ENCODE measurements at places on chromosomes 2 and 18.

DNA sequence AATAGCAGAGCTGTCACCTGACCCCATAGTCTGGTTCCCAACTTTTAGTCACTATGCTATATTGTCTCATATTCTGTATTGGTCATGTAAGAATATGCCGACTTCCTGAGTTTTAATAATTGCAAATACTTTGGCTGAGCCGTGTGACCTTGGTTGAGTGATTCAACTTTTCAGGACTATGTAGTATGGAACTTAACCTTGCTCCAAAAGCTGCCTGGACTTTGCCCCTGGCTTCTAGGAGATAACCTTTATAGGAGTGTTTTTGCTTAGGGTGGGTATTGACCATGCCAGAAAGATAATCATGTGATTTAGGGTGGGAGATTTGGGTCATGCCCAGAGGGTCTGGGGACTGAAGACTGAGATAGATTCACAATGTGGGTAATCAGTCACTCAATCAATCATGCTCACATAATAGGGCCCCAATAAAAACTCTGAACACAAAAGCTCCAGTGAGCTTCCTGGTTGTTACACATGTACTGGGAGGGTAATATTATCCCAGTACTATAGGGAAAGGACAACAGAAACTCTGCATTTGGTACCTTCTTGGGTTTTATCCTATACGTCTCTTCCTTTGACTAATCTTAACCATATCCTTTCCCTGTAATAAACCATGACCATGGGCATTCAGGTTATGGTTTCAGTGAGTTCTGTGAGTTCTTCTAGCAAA is 235.6 kb downstream of the RNF152 start:
- H3K36me3 ChIP-seq = no peaks in the 10 kb centered on the region
- H3K27me3 ChIP-seq = no peaks in the 10 kb centered on the region
- DNase-seq = no peak
- no peak overlapping the region for H3K4me3 ChIP-seq
- peaks cover 20% of the 10 kb centered on the region for H3K4me1 ChIP-seq

DNA sequence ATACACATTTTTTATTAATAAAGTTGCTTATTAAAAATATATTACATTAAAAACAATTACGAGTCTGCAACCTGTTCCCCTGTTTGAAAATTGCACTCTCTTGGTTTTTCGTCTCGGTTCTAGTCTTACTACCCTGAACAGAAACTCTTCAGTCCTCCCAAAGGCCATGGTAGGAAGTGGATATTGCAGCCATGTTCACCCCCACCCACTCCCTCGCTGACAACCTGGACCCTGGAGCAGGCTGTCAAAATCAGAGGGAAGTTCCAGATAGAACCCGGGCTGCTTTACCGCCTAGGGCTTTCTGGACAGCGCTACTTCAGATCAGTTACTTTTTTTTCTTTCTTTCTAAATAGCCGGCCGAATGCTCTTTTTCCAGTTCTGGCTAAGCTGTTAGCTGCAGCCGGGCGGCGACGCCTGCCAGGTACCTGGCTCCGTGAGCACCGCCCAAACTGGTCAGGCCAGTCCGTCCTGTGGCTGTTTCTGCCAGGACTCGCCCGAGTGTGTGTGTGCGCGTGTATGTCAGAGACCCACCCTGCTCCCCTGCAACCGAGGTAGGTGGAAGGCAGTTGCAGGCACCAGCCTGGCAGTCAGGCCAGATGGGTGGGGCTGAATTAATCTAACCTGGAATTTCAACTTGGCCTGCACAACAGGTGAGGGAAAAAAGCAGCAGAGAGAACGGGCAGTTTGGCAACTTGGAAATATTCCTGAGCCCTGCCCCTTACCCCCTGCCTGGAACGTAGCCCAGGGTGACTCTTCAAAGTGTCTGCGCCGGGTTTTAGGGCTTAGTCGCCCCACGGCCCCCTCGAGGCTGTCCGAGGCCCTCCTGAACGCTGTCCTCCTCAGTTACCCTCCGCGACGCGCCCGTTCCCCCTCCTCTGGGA is 1.1 kb upstream of the TET3 start:
- peak overlapping the region; percentile 69 for H3K4me3 ChIP-seq
- no peaks in the 10 kb centered on the region for H3K36me3 ChIP-seq
- H3K4me1 ChIP-seq = peaks cover 42% of the 10 kb centered on the region

GRCh38 chr2:735670-736218 is 58.5 kb upstream of the TMEM18 start:
- peak; percentile 36 for DNase-seq
- H3K36me3 ChIP-seq = no peaks in the 10 kb centered on the region
- peaks cover 20% of the 10 kb centered on the region for H3K4me1 ChIP-seq
- no peak overlapping the region for H3K27ac ChIP-seq
- no peak overlapping the region for H3K4me3 ChIP-seq
- no peaks in the 10 kb centered on the region for H3K27me3 ChIP-seq

GRCh38 chr18:65606551-65607130 is 144.2 kb upstream of the CDH7 start:
- H3K36me3 ChIP-seq = no peaks in the 10 kb centered on the region
- no peak for DNase-seq
- no peak overlapping the region for H3K4me3 ChIP-seq
- no peak overlapping the region for H3K27ac ChIP-seq
- H3K4me1 ChIP-seq = peaks cover 32% of the 10 kb centered on the region

- DNase-seq = no peak
- H3K4me3 ChIP-seq = no peak overlapping the region
- peaks cover 42% of the 10 kb centered on the region for H3K27me3 ChIP-seq
- H3K27ac ChIP-seq = no peak overlapping the region
These were observed 17.9 kb upstream of the SLC4A10 start for GRCh38 chr2:161606327-161606726.

DNA sequence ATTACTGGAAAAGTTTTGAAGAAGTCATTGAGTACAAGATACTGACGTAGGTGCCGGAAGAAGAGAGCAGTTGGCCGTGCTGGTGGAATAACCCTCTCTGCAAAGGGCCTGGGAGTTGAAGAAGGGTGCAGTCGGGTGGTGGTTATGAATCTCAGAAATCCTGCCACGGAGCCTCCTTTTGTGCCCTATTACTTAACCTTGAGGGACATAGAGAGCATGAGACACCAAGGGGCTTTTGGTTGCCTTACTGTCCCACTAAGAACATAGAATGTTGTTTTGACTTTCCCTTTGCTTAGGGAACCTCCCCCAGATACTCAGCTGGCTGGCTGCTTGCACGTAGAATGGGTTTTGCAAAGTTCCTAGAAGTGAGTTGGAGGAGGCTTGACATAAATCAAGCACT is 1.3 kb upstream of the CD28 start:
- no peaks in the 10 kb centered on the region for H3K36me3 ChIP-seq
- DNase-seq = no peak
- H3K27me3 ChIP-seq = no peaks in the 10 kb centered on the region

- H3K27ac ChIP-seq = no peak overlapping the region
- no peaks in the 10 kb centered on the region for H3K4me1 ChIP-seq
- no peak for DNase-seq
- no peaks in the 10 kb centered on the region for H3K27me3 ChIP-seq
These were observed 8.2 kb downstream of the ARHGAP25 start for GRCh38 chr2:68742626-68743415.

GRCh38 chr18:68533641-68534040 is 181.3 kb downstream of the TMX3 start:
- no peaks in the 10 kb centered on the region for H3K36me3 ChIP-seq
- no peak overlapping the region for H3K4me3 ChIP-seq
- no peaks in the 10 kb centered on the region for H3K27me3 ChIP-seq
- H3K4me1 ChIP-seq = peaks cover 9% of the 10 kb centered on the region
- no peak overlapping the region for H3K27ac ChIP-seq
- DNase-seq = no peak

DNA sequence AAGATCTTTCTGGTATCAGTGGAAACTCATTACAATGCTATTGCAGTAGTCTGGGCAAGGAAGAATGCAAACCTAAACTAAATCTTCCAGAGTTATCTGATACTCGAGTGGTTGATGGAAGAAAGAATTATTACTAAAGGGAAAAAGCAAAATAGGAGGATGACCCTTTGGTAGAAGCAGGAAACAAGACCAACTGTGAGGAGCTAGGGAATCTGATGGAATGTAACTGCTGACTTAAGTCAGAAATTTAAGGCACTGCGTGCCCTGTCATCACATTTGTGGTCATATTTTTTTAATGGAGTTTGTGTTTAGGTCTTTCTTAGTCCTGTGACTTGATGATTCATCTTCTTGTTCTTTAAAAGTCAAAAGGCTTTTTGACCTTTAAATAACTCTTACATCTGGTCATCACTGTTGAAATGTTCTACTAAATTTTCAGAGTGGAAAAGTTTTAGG is 36.5 kb upstream of the ARMC9 start:
- no peak overlapping the region for H3K4me3 ChIP-seq
- no peak overlapping the region for H3K27ac ChIP-seq
- H3K4me1 ChIP-seq = no peaks in the 10 kb centered on the region
- DNase-seq = no peak
- no peaks in the 10 kb centered on the region for H3K27me3 ChIP-seq

DNA sequence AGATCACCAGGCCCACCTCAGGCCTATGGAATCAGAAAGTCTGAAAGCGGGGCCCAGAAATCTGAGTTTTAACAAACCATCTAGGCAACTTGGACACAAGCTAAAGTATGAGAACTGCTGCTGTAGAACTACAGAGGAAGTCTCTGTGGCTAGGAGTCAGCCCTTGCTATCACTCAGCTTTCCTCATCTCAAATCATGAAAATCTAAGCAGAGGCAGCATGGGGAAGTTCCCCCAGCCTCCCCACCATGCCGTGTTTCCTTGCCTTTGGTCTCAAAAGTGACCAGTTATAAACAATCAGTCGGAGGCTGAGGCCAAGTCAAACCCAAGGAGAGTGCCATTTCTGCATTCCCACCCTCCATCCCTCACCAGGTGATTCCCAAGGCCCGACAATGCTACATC is 404.7 kb downstream of the BCL11A start:
- H3K36me3 ChIP-seq = no peaks in the 10 kb centered on the region
- DNase-seq = no peak
- H3K4me3 ChIP-seq = no peak overlapping the region
- no peaks in the 10 kb centered on the region for H3K4me1 ChIP-seq

DNA sequence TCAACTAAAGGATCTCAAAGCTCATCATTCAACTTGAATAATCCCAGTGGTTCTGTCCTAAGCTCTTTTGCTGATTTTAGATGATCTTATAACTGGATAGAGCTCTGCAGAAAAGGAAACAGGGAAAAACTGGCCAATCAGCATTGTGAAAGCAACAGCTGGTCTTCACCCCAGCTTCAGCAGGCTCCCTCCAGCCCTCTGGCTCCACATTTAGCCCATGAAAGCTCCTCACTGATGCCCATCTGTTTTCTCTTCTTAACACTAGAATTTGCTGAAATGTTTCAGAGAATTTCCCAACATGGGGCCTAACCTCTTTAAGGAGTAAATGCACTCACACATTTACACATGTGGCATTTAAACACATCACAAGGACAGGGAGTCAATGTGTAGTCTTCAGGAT is 223.3 kb downstream of the CNTNAP5 start:
- H3K4me1 ChIP-seq = no peaks in the 10 kb centered on the region
- H3K4me3 ChIP-seq = no peak overlapping the region
- no peaks in the 10 kb centered on the region for H3K36me3 ChIP-seq
- no peak overlapping the region for H3K27ac ChIP-seq
- H3K27me3 ChIP-seq = no peaks in the 10 kb centered on the region

- H3K4me1 ChIP-seq = peaks cover 23% of the 10 kb centered on the region
- no peak for DNase-seq
- H3K36me3 ChIP-seq = no peaks in the 10 kb centered on the region
- no peak overlapping the region for H3K27ac ChIP-seq
- H3K4me3 ChIP-seq = no peak overlapping the region
These were observed 52.8 kb upstream of the TGIF1 start for GRCh38 chr18:3397031-3397750.

- H3K27ac ChIP-seq = no peak overlapping the region
- H3K4me3 ChIP-seq = no peak overlapping the region
These were observed 20.8 kb upstream of the REG3G start for GRCh38 chr2:79004680-79005079.

DNA sequence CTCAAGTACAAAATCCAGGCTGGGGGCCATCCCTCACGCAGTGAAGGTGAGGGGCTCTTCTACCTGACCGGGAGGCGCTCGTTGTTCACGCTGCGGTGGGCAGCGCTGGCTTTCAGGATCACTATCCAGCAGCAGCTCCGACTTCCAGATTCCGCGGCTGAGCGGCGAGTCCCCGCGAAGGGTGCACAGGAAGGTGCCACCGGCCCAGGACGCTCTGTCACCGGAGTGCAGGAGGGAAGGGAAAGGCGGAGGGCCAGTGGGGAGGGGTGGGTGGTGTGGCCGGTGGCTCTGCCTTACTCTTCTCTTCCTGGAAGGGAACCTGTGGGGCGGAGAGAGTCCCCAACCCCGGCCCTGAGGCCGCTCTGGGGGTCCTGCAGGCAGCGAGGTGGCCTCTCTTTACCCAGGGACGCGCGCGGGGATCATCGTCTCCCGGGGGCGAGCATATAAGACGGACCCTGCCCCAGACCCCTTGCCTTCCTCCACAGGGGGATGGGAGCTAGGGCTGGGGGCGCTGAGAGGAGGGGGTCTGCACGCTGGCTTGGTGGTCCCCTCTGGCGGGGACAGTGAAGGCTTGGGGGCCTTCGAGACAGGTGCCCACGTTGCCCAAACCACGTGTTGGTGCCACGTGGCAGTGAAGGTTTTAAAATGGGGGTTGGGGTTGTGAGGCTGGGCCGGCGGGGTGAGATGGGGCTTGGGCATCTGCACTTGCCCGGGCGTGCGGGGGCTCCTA is 26.9 kb upstream of the HS6ST1 start:
- no peaks in the 10 kb centered on the region for H3K27me3 ChIP-seq
- no peak for DNase-seq
- H3K27ac ChIP-seq = no peak overlapping the region
- peaks cover 11% of the 10 kb centered on the region for H3K4me1 ChIP-seq

DNA sequence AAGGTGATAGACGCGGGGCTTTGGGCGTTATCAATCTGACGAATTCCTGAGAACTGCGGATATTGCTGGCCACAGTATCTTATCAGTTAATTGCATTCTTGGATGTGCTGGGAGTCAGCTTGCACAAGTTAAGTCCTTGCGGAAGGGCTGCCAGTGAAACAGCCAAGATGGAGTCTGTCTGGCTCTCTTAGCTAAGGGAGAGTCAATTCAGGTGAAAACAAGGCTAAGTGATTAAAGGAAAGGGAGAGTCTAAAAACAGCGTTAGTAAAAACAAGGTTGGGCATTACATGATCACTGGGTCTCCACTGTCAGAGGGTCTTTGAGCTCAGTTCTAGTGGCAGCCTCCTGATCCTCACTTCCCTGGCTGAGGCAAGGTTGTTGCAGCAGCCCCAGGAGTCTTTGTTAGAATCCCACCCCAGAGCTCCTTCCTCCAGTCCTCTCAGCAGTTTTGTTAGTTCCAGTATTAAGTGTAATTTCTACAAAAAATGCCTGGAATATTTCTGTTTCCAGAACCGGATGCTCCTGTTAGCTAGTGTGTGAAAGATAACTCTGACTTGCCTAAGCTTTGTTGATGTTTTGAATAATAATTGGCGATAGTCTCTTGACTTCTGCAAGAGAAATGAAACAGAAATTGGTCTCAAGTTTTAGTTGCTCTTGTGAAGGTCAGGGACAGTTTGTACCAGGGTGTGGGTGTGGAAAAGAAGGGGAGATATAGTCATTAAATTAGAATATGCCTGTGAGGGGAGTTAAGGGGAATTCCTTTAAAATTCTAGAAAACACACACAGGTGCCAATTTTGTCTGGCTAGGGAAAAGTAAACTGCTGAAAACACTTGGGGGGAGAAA is 10.6 kb downstream of the CFLAR start:
- no peak for DNase-seq
- H3K27me3 ChIP-seq = no peaks in the 10 kb centered on the region
- H3K4me3 ChIP-seq = no peak overlapping the region

GRCh38 chr18:7084080-7085065 is 33.2 kb downstream of the LAMA1 start:
- no peaks in the 10 kb centered on the region for H3K36me3 ChIP-seq
- H3K27me3 ChIP-seq = no peaks in the 10 kb centered on the region
- no peak for DNase-seq
- H3K27ac ChIP-seq = no peak overlapping the region
- H3K4me3 ChIP-seq = no peak overlapping the region
- H3K4me1 ChIP-seq = peaks cover 14% of the 10 kb centered on the region
